ENCODE measurements at places on chromosomes 11 and 22.

DNA sequence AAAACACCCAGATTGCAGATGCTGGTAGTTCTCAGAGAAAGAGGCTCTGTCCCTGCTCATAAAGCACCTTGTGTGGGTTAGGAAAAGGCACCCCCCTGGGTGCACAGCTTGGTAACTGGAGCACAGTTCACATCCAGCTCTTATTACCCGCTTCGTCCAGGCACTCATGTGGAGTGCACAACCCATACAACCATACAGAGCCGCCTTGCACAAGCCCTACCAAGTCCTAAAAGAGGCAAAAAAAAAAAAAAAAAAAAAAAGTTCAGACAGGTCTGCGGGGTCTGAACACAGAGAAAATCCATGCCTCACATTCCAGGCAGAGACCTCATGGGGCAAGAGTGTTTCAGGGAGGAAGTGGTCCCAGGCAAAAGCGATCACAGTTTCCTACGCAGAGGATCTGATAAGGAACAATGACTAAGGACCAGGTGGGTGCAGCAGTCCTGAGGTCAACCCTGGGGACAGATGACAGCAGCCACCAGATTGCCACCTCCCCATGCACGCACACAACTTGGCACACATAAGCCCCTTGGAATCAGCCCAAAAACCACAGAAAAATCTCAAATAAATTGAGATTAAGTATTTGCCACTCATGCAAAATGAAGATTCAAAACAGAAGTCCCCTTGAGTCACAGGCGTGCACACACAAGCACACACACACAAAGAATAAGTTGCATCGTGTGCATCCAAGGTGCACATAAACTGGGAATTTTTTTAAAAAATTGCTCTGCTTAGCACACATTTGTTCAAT lies 12.3 kb downstream of the MB start:
- DNase-seq: no peak

GRCh38 chr11:71327156-71328085 lies 75.0 kb upstream of the SHANK2 start:
- no peak for DNase-seq

- DNase-seq: no peak
These were observed 15.3 kb downstream of the PKNOX2 start for GRCh38 chr11:125179895-125180294.

- no peak for DNase-seq
These were observed 8.4 kb downstream of the PPME1 start for GRCh38 chr11:74179234-74180052.

- peak; percentile 61 for DNase-seq
These were observed 70.6 kb upstream of the TTLL12 start for GRCh38 chr22:43257549-43257948.

DNA sequence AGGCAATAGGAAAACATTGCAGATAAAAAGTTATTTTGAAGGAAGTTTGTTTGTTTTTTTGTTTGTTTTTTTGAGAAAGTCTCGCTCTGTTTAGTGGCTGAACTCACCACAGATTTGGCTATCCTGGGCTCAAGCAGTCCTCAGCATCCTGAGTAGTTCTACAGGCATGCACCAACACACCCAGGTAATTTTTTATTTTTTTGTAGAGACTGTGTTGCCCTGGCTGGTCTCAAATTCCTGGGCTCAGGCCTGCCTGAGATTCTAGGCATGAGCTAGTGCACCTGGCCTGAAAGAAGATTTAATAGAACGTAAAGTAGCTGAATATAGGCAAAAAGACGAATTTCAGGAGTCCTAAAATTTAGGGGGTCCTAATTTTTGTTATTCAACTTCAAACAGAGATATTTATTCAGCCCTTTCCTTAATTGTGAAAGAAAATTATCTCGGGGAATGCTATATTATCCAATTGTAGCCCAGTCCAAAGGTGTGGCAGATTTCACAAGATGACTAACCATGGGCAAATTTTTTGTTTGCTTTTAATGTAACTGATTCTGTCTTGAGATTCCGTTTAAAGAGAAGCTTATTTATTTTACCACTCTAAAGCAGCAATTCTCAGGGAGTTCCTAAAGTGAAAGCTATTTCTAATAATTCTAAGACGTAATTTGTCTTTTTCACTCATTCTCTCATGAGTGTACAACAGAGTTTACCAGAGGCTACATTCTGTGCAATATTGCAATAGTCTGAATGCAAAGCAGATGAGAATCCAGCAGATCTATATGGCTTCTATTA lies 940 bp downstream of the IL18 start:
- no peak for DNase-seq

GRCh38 chr11:11157185-11157584 lies 195.9 kb downstream of the CSNK2A3 start:
- peak; percentile 7 for DNase-seq

DNA sequence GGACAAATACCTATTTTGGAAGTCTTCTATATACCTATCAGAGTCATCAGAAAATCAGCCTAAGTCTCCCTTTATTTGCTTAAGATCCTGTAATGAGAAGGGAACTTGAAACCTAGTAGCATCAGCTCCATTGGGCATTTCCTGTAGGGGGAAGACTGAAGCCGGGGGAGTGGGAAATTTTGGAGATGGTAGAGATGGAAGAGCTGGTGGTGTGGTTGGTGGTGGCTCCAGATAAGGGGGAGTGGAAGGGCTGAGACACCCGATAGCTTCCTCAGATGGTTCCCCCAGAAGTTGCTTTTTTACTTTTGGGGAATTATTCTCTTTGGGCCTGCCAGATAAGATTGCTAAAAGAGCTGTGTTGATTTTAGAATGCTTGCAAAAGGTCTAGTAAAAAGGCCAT lies 16.4 kb upstream of the EI24 start:
- no peak for DNase-seq

DNA sequence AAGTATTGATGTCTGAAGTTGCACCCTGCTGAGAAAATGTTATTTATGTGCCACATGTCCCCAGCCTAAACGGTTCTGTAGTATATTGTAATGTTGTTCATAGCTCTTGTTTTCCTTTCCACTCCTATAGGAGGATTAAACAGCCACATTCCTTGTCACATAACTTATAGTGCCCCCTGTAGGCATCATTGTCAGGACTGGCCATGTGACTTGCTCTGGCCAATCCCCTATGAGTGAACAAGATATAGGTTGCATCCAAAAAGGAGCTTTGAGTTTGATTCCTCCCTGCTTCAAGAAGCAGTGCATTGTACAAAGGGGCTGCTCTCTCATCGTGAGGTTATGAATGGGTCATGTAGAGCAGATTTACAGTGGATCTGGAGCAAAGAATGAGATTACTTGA lies 717.6 kb upstream of the ANO5 start:
- no peak for DNase-seq

GRCh38 chr11:105903113-105903512 lies 118.9 kb downstream of the MSANTD4 start:
- no peak for DNase-seq

GRCh38 chr22:49229483-49230193 lies 598.0 kb downstream of the BRD1 start:
- no peak for DNase-seq

DNA sequence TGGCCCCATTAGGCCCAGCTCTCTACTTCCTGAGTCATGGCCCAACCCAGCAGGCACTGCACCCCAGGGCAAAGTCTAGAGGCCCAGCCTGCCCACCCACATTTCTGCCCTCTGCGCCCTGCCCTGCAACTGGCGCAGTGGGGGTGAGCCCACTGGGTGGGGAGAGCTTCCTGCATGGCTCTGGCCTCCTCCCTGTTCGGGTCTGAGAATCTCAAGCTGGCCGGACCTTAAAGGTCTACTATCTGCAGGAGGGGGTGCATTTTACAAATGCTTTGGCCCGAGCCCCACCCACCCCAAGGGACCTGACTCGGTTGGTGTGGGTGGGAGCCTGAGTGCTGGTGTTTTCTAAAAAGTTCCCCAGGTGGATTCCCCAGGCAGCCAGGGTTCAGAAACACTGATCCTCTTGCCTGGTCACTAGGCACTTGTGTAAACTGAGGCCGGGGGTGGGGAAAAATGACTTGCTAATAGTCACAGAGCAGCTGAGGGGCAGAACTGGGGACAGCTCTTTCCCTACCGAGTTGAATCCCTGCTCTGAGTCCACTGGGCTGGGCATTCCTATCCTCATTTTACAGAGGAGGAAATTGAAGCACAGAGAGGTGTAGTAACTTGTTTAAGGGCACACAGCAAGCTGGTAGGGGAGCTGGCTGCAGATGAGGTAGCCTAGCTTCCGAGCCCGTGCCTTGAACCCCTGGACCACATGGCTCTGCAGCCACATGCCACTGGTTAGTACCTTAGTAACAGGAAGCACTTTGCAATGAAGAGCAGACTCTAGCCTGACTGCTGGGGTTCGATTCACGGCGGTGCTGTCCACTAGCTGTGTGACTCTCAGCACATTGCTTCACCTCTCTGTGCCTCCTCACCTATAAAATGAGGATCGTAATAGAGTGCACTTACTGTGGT lies 36.3 kb downstream of the CD82 start:
- DNase-seq: no peak

- DNase-seq: no peak
These were observed 49.6 kb upstream of the E2F8 start for GRCh38 chr11:19290356-19290755.
